Activated CD4-positive, alpha-beta T cell treated with anti-CD3 and anti-CD28 coated beads for 4 hours (primary cell): ENCODE measurements at places on chromosomes 6 and 20.

GRCh38 chr6:166009385-166010031, 158.1 kb downstream of the TBXT start:
- DNase-seq, result no peak

DNA sequence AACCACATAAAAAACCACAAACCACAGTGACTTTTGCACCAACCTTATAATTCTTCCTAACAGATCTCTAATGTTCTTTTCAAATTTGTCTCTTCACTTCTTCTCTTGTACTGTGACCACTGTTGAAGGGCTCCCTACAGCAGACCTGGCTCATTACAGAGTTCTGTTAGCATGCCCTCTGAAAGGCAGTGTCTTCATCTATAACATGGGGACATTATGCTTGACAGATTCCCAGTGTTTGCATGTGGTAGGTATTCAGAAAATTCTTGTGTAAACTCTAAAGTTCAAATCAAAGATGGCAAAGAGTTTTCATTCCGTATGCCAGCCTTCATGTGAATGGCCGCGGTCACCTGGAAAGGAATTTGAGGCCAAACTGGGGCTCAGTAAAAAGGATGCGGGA, 182.6 kb downstream of the DHX35 start:
- DNase-seq, result no peak

GRCh38 chr20:15760001-15760621, 813.1 kb downstream of the KIF16B start:
- no peak for DNase-seq

- no peak for DNase-seq
These were observed 90.2 kb downstream of the ADTRP start for GRCh38 chr6:11688425-11688709.

DNA sequence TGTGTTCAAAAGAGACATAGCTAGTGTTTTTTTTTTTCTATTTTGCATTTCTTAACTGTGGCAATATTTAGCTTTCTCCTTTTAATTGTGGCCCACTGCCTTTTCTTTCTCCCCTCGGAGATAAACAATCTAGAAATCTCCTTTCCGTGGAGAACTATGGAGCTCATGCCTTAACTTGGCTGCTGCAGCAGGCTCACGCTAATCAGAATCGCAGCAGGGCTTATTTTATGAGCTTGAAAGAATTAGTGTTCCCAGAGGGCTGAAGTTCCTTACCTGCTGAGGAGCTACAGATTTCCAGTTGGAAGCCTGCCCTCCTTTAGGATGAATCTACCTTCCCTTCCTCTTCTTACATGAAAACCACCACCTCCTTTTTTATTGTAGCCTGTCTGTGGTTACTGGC, 35.6 kb downstream of the CTNNBL1 start:
- DNase-seq, result no peak

DNA sequence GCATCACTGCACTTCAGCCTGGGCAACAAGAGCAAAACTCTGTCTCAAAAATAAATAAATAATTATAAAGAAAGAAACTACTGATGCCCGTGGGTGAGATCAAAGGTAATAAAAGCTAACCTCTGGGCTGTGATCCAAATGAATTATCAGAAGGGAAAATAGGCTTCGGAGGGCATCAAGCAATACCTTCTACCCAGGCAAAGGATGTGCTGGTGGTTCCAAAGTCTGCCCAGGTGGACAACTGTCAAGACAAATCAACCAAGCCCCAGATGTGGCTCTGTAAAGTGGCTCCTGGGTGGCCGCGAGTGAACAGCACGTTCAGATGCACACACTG, 95.6 kb downstream of the SCML4 start:
- no peak for DNase-seq

GRCh38 chr6:170023620-170024521, 267.0 kb downstream of the DLL1 start:
- no peak for DNase-seq

DNA sequence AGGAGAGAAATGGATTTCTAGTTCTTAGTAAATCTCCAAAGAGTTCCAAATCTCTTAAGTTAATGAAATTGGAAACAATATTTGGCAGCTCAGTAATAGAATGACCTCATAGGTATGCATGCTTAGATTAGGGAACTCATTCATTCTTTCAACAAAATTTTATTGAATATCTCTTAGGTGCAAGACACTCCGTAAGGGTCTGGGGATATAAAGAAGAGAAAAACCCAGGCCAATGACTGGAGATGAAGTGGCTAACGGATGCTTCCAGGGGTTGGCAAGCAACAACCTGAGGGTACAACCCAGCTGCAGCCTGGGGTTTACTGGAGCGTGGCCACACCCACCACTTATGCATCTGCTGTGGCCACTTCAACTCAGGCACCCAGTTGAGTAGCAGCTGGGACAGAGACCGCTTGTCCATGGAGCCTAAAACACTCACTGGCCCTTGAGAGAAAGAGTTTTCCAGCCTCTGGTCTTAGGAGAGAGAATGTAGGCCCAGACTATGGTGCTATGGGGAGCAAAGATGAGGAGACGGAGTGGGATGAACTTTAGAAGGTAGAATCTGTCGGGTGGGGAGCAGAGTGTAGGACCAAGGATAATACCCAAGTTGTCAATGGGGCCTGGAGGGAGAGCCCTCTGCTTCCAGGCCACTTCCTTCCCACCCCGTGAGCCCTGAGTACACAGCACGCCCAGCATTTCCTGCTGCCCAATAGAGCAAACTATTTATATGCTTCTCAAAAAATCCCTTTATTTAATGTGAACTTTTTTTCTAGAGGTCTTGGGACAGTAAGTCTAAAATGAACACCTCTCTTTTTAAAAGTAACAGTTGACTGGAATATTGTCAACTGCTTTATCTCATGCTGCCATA, 46.8 kb upstream of the PXDC1 start:
- no peak for DNase-seq

GRCh38 chr6:142412658-142413057, 110.9 kb downstream of the ADGRG6 start:
- no peak for DNase-seq
